ENCODE measurements at places on chromosomes 1 and 21. TPM values are rescaled to one million over a fixed set of nuclear protein-coding genes. Genes with fewer than 3 reads are reported as not detected.

CLCNKB gene
- polyA plus RNA-seq = 4.5 TPM

- DNase-seq = no peak
Measured at GRCh38 chr1:206693592-206693991, 8.9 kb downstream of the MAPKAPK2 start.

CYP4B1 gene
- polyA plus RNA-seq = 2.2 TPM

DNA sequence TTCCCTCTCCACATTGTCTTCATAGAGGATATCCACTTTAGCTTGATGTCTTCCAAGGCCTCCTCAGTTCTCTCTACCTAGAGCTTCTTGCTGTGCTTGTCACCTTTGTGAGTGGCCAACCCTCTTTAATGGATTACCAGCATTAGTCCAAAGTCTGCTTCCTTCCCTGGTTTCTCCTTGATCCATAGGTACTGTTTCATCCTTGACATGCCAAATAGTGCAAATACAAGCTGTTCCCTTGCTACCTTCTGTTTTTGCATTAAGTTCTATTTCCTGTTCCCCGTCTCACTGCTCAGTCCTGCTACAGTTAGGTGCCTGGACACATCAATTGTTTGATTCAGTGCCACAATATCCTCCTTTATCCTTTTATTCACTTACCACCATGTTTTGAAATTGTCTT, 19.2 kb downstream of the MAST2 start:
- DNase-seq = no peak

GRCh38 chr1:151653397-151653796, 41.5 kb downstream of the SNX27 start:
- no peak for DNase-seq

- DNase-seq = no peak
Measured at GRCh38 chr1:78370356-78370755, 120.4 kb upstream of the PTGFR start.

NR1I3 gene
- polyA plus RNA-seq = 1.3 TPM

DNA sequence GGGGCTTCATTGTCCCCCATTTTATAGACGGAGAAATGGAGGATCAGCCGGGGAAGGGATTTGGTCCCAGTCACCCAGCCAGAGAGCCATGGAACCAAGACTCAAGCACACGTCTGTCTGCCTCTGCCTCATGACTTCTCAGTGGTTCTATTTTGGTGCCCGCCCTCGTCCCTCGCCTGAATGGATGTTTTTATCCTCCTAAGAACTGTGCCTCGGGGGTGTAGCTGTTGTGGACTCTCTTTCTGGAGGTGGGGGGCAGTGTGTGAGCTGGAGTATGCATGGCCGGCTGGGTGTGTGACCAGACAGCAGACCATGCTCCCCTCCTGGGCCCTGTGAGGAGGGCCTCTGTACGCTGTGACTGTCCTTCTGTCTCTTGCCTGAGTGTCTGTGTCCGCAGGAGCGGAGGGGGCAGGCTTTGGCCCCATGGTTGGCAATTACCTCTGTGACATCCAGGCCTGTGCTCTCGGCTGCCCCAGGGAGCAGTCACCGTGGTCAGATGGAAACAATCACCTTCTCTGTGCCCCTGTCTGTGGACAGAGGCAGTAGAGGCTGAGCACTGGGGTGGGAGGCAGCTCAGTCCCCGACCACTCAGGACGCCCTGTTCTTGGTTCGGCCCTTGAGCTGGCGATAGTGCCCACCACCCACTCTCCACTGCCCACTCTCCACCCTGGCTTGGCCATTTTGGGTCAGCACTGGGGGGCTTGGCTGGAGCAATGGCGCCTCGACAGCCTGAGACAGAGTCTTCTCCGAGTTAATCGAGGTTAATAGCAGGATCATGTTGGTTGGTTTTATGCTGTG, 20.4 kb downstream of the WNT4 start:
- DNase-seq = no peak

DNA sequence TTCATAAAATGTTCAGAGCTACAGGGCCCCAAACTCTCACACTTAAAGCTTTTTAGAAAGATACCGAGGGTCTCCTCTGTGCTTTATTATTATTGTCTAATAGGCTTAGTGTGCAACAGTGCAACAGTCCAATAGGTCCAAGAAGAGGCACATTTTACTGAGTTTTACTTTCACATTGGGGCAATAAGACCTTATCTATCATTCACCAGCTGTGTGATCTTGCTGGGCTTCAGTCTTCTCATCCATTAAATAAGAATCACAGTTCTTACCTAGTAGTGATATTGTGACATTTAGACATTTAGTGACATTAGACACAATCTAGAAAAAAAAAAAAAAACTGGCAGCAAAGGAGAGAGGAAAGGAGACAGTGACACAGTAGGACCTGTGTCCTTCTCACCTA, 175.8 kb upstream of the NFIA start:
- no peak for DNase-seq

GRCh38 chr1:190168116-190168892, 309.4 kb downstream of the BRINP3 start:
- DNase-seq = no peak

GRCh38 chr21:21713651-21714180, 715.5 kb downstream of the NCAM2 start:
- DNase-seq = no peak

GRCh38 chr1:41503538-41504113, 19.1 kb upstream of the EDN2 start:
- DNase-seq = peak; percentile 40

GRCh38 chr1:3473381-3473844, 18.9 kb downstream of the ARHGEF16 start:
- DNase-seq = peak; percentile 73

DNA sequence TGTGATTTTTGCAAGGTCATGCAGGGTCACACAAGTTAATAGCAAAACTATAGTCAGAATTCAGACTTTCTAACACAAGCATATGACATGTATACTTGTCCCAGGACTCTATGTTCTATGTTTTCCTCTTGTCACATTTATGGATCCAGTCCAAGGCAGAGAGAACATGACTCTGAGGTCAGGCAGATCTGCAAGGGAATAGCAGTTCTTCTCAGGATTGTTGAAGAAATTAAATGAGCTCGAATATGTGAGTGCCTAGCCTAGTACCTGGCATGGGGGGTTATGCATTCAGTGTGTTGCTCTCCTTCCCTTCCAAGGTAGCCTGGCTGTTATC, 9.5 kb upstream of the RPTN start:
- no peak for DNase-seq

CFHR2 gene
- polyA plus RNA-seq = not detected

GRCh38 chr1:3247521-3248121, 178.6 kb downstream of the PRDM16 start:
- no peak for DNase-seq
